ENCODE measurements at places on chromosomes 6 and 20.
A peak's percentile ranks its signal among the peaks of the same experiment; 100 is the strongest.

- DNase-seq, result no peak
These were observed 207.8 kb downstream of the KHDC1L start for GRCh38 chr6:73017476-73017875.

DNA sequence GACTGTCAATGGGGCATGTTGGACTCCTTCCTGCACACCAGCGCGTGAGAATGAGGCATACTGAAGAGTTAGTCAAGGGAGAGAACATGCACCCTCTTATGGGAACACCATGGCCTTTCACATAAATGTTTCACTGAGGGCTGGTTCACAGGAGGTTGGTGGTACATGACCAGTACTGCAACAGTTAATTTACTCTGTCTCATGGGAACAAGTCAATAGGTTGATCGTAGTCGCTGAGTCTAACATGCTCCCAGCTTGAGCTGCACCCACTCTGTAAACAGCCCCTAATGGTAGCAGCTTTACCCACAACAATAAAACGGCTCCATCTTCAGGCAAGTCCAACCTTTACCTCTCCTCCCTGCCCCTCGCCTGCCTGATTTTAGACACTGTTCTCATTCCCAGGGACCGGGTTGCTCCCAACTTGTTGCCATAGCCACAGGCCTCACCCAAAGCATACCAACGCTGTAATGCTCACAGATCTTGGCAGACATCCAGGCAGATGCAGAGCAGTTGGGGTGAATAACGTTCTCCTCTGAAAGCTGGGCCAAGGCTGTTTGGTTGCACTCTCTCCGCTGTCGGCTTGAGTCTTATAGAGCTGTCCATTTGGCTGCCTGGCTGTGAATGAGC lies 111.3 kb downstream of the LY86 start:
- peak; percentile 64 for DNase-seq

- no peak for DNase-seq
These were observed 378.1 kb downstream of the BTBD9 start for GRCh38 chr6:38261626-38262025.

GRCh38 chr6:170090561-170090960 lies 200.3 kb downstream of the DLL1 start:
- DNase-seq, result no peak

- DNase-seq, result no peak
These were observed 405.8 kb downstream of the CDH4 start for GRCh38 chr20:61657721-61658377.

- no peak for DNase-seq
These were observed 180.1 kb upstream of the ARID1B start for GRCh38 chr6:156597095-156597494.

GRCh38 chr6:54282186-54282585 lies 26.1 kb upstream of the TINAG start:
- no peak for DNase-seq

- DNase-seq, result no peak
These were observed 155.0 kb upstream of the SUPT3H start for GRCh38 chr6:45532721-45533210.

All from right kidney (tissue), 9 donors.